ENCODE measurements at places on chromosomes 3 and 15. TPM values are rescaled to one million over a fixed set of nuclear protein-coding genes. Genes with fewer than 3 reads are reported as not detected.

DNA sequence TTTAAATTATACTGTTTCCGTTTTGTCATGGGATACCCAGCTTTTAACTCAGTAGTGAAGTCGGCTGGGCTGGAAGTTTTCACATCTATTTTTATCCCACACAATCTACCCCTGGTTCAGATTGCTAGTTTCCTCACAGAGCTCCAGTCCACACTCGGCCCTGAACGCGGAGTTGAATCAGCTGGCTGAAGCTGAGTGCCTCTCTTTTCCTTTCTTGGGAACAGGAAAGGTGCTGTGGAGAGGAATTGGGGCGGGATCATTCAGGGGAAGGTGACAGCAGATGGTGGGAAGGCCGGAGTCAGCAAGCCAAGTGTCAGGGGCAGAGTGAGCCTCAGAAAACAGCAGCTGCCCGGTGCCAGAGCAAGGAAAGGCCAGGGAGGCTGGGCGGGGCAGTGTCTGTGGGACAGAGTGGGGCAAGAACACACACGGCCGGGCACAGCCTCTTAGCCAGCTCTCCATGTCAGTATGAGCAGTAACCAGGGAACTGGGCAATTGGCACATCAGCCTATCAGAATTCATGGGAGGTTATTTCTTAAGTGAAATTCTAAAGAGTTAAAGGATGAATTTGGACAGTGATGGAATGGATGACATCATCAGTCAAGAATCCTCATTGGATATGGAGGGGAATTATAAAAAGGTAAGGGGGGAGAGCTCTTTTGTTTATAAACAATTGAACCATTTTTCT lies 135.7 kb upstream of the IL12A start:
- DNase-seq: no peak

- no peak for DNase-seq
Observed at GRCh38 chr3:134483195-134483900, 2.4 kb downstream of the ANAPC13 start.

The LTK gene
- 0.31 TPM for total RNA-seq

The SFMBT1 gene
- total RNA-seq: 18.3 TPM

DNA sequence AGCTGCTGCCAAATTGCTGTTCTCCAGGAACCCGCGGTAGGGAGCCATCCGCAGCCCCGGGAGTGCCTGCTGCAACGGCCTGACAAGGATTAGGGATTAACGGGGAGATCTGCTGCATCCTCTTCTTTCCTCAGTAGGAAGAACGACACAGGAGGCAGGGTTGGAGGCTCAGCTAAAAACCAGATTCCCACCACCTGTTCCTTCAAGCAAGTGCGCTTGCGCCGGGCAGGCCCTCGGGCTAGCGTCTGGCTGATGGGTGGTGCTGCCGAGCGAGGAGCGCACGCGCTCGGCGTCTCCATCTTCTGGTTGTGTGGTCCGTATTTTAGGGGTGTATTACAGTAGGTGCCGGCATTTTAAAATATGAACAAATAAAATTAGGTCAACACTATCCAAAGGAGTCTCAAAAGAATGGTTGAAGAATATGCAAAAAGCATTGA lies 25.4 kb upstream of the SLC25A26 start:
- DNase-seq: peak; percentile 46

The CCR5 gene
- total RNA-seq: 3.4 TPM

GRCh38 chr3:118966700-118967099 lies 67.9 kb downstream of the IGSF11 start:
- DNase-seq: no peak

DNA sequence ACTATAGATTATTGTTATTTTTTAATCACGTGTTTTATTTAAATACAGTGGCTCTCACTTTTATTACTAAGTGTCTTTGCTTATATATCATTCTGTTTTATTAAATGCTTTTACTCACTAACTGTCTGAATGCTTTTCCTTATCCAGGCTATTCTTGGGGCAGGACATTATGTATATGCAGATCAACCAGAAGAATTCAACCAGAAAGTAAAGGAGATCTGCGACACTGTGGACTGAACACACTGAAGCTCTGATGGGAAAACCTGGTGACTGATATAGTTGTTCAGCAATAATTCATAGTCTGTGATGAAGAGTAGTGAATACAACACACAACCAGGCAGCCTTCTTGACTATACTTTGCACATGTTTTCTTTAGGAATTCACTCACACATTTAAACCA lies 27.6 kb downstream of the ABHD5 start:
- no peak for DNase-seq

The ZNF662 gene
- 1.1 TPM for total RNA-seq

- no peak for DNase-seq
Observed at GRCh38 chr3:188362405-188362831, 208.5 kb downstream of the LPP start.

- no peak for DNase-seq
Observed at GRCh38 chr15:36925653-36926426, 174.5 kb downstream of the MEIS2 start.

DNA sequence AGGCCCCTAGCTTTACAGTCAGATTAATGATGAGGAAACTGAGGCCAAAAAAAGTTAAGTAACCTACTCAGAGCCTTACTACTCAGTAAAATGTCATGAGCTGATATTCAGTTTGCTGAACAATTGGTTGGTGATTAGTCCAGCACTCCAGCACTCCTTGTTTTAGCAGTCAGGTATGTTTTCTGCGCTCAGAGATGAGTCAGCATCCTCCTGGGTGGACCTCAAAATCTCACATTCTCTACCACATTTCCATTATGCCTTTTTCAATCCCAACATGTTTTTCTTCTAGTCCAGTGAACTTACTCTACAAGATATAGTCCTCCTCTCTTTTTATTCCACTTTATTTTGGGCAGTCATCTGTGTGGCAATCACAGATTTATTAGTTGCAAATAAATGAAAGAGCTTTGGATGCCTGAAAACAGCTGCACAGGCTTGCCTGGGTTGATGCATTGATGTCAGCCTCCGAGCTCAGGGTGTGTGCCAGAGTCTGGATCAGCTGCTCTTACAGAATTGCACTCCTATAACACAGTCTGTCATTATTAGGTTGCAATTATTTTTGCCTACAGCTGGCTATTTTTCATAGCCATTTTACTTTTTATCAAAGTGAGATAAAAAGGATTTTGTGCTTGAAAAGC lies 133.2 kb downstream of the ARPP21 start:
- DNase-seq: no peak

DNA sequence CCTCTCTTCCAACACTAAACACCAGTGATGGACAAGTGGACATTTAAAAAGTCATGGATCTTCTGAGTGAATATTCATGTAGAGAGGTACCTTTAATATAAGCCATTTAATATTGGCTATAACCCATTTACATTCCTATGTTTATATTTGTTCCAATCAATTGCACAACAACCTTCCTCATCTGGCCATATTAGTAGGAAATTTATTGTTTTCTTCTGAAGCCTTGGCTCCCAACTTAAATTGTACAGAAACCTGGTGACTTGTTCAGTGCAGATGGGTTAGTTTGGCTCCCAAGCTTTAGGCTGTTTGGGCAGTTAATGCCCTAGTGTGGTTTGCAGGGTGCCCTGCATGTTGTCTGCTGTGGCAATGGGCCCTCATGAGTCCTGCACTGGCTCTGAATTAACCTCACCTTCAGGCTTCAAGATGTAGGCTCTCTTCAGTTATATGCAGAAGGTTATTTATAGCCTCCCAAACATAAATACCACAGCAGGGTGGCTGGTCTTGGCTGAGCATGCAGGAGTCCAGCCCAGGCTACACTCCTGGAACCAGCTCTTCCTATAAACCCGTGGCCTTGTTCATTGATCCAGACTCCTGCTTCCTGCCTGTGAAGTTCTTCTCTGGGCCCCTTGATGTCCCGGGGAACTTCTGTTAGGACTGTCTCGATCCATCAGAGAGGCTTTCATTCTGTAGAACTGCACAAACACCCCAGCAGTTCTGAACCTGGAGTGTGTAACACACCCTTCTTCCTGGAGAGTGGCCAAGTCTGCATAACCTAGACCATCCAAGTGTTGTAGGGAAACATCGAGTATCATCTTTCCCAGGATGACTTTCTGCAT lies 57.0 kb downstream of the DUT start:
- DNase-seq: no peak

The DUOXA2 gene
- total RNA-seq: not detected

- DNase-seq: no peak
Observed at GRCh38 chr3:112302150-112302830, 8.3 kb upstream of the SLC9C1 start.

- DNase-seq: no peak
Observed at GRCh38 chr3:106157411-106157810, 288.6 kb upstream of the CBLB start.

The GFM1 gene
- 91.2 TPM for total RNA-seq

The ERICH6 gene
- not detected for total RNA-seq

- DNase-seq: peak; percentile 49
Observed at GRCh38 chr3:141738891-141739363, 829 bp downstream of the RNF7 start.

The ITPR1 gene
- 85.8 TPM for total RNA-seq

- DNase-seq: no peak
Observed at GRCh38 chr3:81302045-81302444, 459.4 kb downstream of the GBE1 start.

DNA sequence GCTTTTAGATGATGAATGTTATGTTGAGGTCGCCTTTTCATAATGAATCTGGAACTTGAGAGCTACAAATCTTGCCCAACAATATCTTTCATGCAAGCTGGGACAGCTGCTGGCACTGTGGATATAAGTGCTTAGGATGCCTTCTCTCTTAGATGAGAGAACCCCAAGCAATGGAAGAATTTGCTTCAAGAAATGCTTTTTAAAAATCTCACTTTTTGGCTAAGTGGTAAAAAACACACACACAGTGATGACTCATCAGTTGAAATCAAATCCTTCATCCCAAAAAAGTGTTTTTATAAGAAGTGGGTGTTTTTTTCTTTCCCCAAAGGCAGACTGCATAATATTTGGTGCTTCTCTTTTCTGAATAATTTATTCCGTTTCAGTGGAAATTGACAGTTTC lies 38.4 kb upstream of the GALNT15 start:
- no peak for DNase-seq

DNA sequence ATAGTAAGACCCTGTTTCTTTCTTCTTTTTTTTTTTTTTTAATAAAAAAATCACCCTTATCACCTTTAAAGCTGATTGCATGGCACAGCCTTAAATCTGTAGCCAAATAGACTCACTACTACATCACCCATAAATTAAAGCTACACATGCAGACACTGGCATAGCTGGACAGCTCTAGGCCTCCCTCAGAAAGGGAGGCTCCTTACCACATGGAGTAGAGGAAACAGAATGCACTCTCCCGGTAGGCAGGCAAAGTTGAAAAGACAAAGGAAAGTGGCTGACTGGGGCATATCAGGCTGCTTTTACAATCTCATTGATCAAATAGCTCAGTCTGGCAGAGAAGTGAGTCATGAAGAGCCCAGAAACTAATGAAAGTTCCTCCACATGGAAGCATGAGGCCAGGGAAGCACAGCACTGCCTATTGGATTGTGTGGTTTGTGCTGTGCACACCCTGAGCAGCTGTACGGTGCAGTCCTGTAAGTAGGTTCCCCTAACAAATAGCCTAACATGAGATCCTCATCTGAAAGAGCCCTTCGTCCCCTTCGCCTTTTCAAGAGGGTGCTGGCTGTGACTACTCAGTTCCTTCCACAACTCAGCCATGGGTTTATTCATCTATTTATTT lies 32.7 kb upstream of the FAM98B start:
- DNase-seq: no peak

The POPDC2 gene
- total RNA-seq: 3.2 TPM

- no peak for DNase-seq
Observed at GRCh38 chr15:67760901-67761300, 64.4 kb upstream of the SKOR1 start.

GRCh38 chr3:171654809-171655208 lies 155.5 kb downstream of the PLD1 start:
- no peak for DNase-seq

- no peak for DNase-seq
Observed at GRCh38 chr3:142944342-142944741, 19.1 kb downstream of the PAQR9 start.

The DGKG gene
- total RNA-seq: 0.04 TPM

Measured in CD8-positive, alpha-beta memory T cell (primary cell).